ACHN (cell line): ENCODE measurements at places on chromosomes 7 and 10.

- no peak for DNase-seq
Measured at GRCh38 chr7:78081888-78082287, 283.3 kb downstream of the PHTF2 start.

- DNase-seq: no peak
Measured at GRCh38 chr10:35505241-35505873, 99.8 kb upstream of the GJD4 start.

- DNase-seq: peak; percentile 53
Measured at GRCh38 chr10:71696628-71697326, 22.8 kb downstream of the C10orf105 start.

DNA sequence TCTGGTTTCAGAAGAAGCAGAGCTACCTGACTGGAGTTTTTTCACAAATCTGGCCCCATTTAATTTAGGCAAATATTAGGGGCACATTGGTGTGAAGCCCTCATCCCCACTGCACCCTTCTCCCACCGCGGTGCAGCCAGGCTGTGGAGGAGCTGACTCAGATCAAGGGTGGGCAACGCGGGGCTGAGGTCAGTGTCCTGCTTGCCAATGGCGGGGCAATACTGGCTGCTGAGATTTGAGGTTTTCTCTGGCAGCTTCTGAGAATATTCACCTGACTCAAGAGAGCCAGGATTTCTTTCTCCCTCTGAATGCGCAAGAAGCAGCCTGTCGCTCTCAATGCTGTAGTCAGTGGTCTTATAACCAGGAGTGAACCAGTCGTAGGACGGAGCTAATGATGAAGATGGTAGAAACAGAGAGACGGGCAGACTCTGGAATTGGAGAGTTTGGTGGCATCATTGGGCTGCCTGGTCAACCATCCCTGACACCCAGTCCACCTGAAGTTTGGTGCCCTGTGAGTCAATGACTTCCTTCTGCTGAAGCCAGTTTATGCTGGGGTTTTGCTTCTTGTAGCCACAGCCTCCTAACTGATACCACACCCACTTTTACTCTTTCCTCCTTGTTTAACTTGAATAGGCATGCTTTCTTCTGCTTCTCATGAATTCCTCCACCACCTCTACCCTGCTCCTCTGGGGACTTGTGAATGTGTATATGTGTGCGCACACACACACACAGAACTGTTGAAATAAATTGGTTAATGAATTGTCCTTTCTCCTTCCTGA is 123.7 kb upstream of the CTBP2 start:
- no peak for DNase-seq

DNA sequence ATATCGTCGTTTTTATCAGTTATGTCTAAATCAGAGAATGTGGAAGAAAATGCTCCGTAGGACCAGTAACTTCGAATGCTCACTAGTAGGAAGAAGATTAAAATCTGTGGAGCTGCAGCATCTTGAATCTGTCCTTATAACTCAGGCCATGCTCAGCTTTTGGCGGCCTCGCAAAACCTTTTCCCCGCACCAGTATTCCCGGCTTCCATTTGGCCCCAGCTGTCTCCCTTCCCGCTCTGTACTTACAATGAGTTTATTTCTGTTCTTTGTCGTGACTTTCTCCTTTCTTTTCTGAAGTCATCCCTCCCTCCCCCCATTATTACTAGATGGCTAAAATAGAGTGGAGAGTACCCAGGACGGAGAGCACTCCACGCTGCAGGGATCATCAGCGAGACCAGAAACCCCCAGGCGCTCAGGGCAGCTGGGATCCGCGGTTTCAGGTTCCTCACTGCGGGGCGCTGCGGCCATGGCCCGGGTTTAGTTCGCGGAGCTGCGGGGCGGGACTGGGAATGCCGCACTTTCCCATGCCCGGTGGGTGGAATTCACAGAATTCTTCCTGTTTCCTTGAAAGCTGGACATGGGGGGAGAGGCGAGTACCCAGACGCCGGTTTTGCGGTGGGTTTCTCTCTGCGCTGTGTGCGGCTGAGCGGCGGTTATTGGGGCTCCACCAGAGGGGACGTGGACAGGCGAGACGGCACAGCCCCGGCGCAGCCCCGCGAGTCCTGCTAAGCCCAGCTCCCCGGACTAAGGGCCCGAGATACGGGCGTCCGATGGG is 183.5 kb downstream of the POM121L12 start:
- peak; percentile 48 for DNase-seq

- no peak for DNase-seq
Measured at GRCh38 chr10:95814011-95814727, 58.2 kb downstream of the ENTPD1 start.

DNA sequence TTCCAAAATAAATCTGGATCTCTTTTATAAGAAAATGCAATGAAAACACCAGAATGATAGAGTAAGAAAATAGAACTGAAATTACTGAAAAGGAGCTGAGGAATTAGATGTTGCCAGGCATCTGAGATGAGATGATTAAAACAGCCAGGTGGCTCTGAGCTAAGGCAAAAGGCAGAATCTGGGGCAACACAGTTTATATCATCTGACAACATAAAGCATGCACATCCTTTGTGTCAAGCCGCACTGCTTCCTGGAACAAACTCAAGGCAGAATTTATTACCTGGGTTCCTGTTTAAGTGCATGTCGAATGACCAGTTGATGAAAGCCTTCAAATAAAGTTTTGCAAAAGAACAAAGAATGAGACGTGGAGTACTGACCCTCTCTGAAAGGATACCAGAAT is 247.0 kb downstream of the SNX10 start:
- DNase-seq: no peak

- DNase-seq: no peak
Measured at GRCh38 chr7:116142850-116143249, 67.5 kb upstream of the TES start.

DNA sequence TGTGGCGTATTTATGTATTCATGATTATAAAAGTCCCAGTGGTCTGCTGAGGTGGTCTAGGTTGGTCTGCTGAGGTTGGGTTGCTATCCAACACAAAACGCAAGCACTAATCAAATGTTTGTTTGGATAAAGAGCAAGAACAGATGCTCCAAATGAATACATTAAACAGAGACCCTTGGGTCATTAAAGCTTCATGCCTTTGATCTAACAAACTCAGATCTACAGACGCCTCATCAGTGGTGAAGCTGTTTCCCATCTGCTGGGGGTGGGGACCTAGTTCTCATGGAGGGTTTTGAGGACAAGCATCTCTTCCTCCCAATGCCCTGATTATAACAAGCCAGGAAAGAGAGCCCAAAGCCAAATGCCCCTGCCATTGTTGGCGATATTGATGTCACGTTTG is 786.7 kb downstream of the NRG3 start:
- DNase-seq: no peak

- no peak for DNase-seq
Measured at GRCh38 chr7:122520971-122521555, 177.9 kb downstream of the RNF133 start.

DNA sequence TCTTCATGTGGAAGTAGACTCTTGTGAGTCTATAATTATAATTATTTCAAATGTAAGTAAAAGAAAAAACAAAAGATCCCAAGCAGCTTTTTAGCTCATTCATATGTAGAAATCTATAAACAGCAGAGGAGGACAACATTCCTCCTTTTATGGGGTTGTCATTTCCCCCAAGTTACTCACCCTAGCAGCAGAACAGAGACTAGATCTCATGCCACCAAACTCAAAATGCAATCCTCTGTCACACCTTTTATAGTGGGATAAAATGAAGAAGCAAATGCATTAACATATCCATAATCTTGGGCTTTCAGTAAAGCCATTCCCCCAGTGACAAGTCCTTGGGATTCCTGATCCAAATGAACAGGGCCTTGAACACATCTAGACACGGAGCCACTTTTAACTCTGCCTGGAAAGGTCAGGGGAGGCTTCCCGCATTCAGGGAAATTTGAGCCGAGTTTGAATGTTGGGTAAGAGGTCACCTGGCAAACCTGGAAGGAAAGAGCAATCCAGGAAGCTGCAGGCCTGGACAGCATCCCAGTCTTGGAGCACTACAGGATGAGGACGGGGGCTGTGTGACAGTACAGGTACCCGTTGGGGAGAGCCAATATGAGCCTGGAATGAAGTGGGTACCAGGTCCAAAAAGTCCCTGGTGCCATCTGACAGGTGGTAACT is 76.4 kb downstream of the DOCK4 start:
- DNase-seq: no peak

DNA sequence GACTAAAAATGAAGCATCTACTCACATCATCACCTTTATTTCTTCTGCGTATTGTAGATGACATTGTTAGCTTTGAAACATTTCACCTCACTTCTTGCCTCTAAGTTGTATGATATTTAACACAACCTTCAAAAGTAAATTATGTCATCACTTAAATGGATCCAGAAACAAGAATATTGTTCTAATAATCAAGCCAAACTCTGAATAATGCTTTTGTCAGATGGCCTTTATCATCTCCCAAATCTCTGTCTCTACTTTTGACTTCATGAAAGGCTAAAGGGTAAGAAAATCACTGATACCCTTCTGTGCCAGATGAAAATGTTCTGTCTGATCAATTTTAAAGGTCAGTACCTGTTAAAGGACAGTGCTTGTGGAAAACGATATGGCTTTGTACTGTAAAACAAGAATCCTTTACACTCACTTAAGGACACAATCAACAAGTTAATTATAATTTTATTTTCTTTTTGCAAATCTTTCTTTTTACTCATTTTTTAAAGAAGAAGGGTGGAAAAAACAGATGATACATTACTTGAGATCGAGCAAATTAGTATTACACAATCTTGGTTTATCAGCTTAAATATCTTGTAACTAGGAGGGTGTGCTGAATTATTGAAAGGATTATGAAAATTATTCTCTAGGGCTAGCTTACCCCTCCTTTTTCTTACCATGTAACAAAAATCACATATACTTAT is 309.4 kb upstream of the IGFBP3 start:
- no peak for DNase-seq

- no peak for DNase-seq
Measured at GRCh38 chr7:71682181-71682580, 550.2 kb downstream of the GALNT17 start.

- DNase-seq: no peak
Measured at GRCh38 chr10:23106331-23107072, 11.1 kb downstream of the MSRB2 start.

DNA sequence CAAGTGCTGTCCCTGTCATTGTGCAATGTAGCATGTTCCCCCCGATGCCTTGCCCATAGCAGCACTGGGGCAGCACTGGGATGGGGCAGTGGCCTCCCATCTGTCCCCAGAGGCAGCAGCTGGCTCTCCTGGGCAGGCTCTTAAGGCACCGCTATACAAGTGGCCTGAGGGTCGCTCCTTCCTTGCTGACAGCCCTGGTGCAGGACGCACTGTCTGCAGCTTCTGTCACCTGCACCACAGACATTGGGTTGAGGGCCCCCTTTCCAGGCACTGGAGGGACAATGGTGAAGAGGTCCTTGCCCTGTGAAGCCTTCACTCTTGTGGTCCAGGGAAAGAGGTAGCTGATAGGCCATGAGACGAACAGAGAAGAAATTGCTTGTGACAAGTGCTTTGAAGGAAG is 10.6 kb downstream of the CPSF4 start:
- DNase-seq: no peak

DNA sequence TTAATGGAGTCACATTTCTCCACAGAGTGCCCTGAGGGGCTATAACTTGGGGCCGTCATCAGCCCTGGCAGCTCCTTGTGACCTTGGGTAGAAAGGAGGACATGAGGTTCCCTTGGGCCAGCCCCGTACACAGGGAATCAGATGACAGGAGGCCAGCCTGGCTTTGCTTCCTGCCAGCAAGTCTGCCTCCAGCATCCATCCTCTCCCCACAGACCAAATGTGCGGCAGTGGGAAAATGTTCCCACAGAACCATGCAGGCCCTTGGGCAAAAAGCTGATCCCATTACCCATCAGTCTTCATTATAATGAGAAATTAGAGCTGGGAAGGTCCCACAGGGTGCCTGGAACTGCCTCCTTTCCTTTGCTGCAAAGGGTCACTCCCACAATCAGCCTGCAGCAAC is 908.3 kb downstream of the GRID1 start:
- no peak for DNase-seq

- DNase-seq: no peak
Measured at GRCh38 chr7:142488036-142488633, 230.3 kb upstream of the PRSS58 start.
